Activated gamma-delta T cell (primary cell): ENCODE measurements at places on chromosomes 13 and 19.

DNA sequence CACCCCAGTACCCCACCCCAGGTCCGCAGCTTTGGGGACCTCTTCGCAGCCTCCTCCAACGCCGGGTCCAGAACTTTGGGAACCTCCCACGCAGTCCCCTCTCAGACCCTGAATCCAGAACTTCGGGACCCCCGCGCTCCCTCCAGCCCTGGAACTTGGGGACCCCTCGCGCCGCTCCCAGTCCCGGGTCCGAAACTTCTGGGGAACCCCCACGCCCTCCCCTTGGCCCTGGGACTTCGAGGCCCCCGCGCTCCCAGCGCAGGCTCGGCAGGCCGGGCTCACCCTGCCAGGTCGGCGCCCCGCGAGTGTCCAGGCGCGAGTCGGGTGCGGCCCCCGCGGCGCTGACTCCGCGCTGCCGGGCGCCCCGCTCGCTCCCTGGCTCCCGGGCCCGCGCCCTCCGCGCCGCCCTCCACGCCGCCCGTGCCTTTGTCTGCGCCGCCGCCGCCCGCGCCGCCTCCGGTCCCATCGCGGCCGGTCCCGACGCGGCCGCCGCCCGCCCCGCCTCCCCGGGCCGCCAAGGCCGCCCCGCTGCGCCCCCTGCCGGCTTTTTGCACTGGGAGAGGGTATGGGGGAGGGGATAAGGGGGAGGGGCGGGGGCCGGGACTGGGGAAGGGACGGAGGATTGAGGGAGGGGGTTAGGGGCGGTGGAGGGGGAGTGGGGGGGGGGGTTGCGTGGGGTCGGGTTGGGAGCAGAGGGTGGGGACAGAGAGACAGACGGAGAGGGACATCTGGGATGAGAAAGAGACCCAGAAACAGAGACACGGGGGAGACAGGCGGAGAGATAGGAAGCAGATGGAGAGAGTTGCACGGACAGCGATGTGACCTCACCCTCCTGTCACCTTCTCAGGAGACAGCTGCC is at the start of gene HOMER3:
Gene HOMER3, minus strand, starts transcription at position 449 of the 859 bp plus-strand sequence. CDS start 2,235 bp downstream, outside the sequence.
- peak; percentile 39 for DNase-seq

DNA sequence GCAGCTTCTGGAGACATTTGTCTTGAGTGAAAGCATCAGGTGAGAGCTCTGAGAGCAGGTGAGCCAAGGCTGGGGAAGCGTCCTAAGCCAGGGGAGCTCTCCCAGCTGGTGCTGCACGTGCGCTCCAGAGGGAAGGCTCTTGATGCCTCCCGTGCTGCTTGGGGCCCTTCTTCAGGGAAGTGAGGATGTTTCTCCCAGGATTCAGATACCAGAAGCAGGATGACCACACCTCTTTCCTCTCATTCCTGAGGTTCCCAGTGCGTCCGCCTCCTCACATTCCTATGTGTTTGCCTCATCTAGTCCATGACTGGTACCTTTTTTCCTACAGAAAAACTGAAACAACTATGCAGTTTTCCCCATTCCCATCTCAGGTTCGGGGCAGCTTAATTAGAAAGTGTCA is 231.0 kb upstream of the IRS2 start:
- DNase-seq: no peak

DNA sequence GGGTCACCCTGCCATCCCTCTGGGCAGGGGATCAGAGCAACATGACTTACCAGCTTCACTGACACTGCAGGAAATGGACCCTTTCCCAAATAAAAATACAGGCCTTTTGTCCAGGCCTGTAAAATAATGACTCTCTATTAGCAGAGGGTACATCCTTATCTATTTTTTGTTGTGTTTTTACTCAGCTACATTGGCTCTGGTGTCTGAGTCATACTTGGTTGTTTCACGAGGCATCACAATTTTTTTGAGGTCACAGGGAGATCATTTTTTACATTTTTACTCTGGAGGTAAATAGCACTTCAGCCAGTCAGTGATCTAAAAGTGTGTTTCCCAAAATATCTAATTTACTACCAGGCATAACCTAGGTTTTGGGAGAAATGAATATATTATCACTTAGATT is 6.9 kb upstream of the HTR2A start:
- no peak for DNase-seq

- DNase-seq: no peak
These were observed 45.3 kb downstream of the TNFRSF19 start for GRCh38 chr13:23615395-23616081.

GRCh38 chr13:94640721-94641120 is 39.1 kb downstream of the GPR180 start:
- DNase-seq: no peak

DNA sequence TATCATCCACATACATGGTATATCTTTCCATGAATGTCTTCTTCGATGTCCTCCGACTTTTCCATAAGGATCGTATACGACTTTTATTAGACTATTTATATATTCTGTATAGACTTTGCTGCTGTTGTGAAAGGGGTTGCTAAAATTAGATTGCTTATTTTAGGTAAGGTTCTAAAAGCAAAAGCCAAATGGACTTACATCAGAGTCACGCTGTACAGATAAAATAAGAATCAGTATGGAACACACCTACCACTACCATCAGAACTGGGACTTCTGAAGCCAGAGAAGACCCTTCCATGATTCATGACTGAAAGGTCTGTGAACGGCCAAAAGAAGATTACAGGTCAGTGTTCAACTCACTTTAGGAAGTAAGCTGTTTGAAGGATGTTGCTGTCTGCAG is 8.9 kb downstream of the ANKRD27 start:
- DNase-seq: no peak

- DNase-seq: no peak
These were observed 228.3 kb downstream of the KLF5 start for GRCh38 chr13:73286942-73287620.

DNA sequence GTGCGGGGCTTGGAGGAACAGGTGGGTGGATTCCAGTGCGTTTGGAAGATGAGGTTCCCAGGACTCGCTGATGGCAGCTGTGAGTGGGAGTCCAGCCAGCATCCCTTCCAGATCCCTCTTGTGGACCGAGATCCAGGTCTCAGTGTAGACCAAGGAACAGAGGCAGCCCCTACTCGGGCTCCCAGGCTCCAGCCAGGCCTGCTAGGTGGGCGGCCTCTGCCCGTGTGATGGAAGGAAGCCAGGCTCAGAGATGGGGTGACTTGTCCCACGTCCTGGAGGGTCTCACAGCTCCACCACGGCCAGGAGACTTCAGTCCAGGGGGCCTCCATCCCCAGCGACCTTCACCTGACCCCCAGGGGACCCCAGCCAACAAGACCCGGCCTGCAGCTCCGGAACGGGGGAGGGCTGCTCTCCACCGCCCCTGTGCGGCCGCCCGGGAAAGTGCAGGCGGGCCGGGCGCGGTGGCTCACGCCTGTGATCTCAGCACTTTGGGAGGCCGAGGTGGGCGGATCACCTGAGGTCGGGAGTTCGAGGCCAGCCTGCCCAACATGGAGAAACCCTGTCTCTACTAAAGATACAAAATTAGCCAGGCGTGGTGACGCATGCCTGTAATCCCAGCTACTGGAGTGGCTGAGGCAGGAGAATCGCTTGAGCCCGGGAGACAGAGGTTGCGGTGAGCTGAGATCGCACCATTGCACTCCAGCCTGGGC is 729 bp upstream of the MADCAM1 start:
- no peak for DNase-seq

DNA sequence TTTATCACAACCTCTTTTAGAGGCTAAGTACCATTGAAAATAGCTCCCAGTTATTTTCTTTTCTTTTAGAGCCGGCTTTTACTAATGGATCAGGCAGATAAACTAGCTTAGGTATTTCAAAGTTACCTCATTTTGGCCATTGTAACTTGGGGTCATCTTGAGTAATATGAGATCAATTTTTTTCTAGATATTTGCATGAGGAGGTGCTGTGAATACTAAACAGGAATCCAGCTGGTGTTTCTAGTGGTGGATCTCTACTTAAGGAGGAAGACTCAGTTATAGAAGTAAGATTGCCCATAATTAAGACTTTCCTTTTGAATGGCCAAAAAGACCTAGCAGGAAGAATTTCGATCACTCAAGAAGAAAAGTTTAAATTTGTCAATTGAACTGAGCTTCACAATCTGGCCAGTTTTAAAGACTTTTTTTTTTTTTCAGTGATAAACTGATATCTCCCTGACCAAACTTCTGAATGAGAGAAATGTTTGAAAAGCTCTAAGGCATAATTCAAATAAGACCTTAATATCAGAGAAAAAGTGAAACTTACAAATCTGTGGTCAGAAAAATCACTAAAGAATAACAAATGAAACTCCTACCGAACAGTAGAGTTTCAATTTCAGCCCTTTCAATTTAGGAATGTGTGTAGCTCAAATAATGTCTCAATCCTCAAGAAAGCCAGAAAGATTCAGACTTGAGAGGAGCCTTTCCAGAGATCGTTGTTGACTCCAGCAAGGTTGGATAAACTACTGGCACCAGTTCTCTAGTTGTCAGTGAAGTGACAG is 11.6 kb upstream of the NAA16 start:
- DNase-seq: no peak

GRCh38 chr19:40633207-40633606 is 32.0 kb downstream of the LTBP4 start:
- DNase-seq: no peak

- no peak for DNase-seq
These were observed 101.5 kb downstream of the STARD13 start for GRCh38 chr13:33184112-33184490.

DNA sequence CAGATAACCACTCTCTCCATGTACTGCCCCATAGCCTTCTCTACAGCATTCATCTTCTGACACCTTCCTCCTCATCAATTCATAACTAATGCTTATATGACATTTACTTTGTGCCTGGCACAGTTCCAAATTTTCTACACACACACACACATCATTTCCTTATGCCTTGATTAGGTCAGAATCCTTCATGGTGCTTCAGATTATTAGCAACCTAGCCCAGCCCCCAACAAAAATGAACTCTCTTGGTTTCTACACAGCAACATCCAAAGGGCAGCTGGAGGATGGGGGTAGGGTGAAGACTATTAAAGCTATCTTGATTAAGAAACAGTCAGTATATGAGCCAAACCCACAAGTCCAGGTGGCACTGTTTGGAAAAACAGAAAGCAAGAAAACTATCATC is 3.7 kb downstream of the RUBCNL start:
- no peak for DNase-seq

DNA sequence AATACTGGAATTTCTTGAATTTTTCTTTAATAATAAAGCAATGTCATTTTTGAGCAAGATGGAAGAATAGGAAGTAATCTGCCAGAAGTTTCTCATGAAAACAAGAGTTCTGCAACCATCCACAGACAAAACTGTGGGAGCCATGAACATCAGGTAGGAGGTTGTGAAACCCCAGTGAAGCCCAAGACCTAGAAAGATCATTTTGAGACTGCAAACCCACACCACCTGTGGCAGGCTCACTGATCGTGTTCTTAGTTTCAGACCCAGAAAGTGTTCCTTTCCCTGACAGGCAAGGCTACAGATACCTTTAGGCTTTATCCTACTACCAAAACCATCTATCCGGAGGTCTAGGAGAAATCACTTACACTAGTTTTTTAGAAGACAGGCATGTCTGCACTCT is 2189.8 kb upstream of the PCDH20 start:
- no peak for DNase-seq

GRCh38 chr13:49812812-49813211 is 20.3 kb upstream of the KPNA3 start:
- DNase-seq: no peak

- no peak for DNase-seq
These were observed 122.7 kb downstream of the CYSLTR2 start for GRCh38 chr13:48776401-48776800.

- DNase-seq: no peak
These were observed 246.5 kb downstream of the FGF9 start for GRCh38 chr13:21917086-21918015.

DNA sequence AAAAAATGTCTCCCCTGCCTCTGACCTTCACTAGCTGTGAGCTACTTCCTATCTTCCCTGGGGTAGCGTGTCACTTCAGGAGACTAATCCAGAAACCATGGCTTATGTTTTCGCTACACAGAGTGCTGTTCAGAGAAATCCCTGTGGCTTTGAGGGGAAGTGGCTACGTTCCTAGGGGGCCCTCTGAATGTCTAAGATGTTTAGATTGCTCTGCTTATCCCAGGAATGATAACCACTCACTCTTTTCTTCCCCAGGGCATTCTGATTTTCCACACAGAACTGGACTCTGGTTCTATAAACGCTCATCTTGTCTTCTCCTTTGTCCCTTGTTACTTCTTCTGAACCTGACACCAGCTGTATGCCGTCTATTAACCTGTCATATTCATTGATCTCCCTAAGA is 572.5 kb downstream of the OLFM4 start:
- no peak for DNase-seq

DNA sequence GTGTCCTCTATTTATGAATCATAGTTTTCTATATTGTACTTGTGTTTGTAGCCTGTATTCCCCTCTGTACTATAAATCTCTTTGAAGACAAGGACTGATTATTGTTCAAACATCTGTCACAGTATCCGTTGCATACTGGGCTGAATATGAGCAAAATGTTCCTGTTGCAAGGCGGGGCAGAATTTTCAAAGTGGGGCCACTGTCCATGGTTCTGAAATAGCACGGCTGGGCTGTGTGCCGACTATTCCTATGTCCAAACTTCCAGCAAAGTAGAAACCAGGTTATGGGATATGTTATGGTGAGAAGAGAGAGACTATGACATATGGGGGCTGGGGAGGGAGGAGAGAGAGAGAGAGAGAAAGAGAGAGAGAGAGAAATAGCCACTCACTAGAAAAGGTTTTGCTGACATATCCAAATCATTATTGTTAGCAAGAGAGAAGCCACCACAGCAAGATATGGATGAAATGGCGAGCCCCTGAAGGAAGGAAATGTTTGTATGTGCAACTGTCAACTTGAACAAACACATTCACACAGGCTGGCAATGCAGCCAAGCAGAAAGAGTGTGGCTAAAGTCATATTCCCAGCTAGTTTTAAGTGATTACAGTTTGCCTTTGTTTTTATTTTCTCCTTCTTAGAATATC is 107.0 kb upstream of the GPR12 start:
- DNase-seq: no peak

DNA sequence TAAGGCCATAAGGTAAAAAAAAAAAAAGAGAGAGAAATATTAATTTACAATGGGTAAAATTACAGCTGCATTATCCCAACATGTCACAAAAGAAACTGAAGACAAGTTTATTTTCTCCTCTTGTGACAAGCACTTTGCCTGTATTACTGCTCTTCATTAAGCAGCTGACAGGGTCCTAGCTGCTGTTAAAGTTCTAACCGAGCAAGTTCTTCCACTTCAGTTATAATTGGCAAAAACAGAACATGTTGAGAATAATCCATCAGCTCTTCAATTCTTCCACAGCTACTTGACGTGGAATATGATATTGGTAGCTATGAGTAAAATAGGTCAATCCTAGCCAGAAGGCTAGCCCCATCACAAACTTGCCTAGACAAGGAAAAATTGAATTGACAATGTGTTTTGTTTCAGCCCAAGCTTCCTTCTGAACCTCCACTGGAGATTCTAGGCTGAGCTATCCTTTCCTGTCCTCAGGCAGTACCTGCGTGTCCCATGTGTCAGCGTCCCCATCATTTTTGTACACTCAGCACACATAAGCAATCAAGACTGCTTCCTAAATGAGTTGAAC is 32.2 kb upstream of the DOCK9 start:
- DNase-seq: no peak

- no peak for DNase-seq
These were observed 887 bp downstream of the NDUFS7 start for GRCh38 chr19:1384478-1385110.
